ENCODE measurements at places on chromosomes 4 and X.

GRCh38 chr4:41155194-41155830 is 59.0 kb downstream of the APBB2 start:
- DNase-seq, result no peak

DNA sequence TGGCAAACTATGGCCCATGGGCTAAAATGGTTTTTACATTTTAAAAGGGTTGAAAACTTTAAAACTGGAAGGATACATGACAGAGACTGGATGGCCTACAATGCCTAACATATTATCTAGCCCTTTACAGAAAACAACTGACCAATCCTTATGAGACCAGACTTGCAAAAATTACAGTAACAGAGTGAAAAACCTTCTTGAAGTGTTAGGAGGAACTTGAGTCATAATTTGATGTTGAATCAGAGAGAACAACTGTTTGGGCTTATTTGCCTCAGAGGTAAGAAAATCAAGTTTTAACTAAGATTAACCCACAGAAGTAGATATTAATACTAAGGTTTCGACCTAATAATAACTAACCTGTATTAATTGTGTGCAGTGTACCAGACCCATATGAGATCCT is 12.4 kb upstream of the NAP1L5 start:
- no peak for DNase-seq

DNA sequence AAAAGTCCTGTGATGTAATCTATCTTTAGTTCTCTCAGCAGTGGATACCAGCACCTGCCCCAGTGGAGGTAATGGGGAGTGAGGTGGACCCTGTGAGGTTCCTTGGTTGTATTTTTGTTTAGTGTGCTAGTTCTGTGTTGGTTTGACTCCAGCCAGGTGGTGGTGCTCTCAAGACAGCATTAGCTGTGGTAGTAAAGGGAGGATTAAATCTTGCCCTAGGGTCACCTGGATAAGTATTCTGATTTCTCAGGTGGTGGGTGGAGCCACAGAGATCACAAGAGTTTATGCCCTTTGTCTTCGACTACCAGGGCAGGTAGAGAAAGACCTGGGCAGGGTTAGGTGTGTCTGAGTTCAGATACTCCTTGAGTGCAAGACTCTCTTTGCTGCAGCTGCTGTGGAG is 176.3 kb upstream of the EDA2R start:
- DNase-seq, result no peak

DNA sequence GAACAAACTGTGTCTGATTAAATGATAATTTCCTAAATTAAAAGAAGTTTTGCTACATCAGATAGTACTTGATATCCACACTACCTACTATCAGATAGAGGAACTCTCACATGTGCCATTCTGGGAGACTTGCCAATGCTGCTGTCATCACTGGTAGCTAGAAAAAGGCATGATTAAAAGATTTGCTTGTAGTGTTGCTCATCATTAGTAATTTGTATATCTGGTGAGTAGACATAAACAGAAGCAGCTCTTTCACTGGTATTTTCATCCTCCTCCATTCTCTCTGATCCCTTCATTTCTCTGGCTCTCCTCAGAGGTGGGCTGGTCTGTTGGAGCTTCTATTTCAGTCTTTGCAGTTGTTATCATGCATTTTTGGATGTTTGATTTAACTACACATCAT is 56.0 kb downstream of the SPRY1 start:
- no peak for DNase-seq

- no peak for DNase-seq
Measured at GRCh38 chrX:111511477-111511876, at the start of gene SERTM2. Gene SERTM2, plus strand, starts transcription at chrX:111511645. Its CDS starts 7,213 bp downstream, at chrX:111518858.

DNA sequence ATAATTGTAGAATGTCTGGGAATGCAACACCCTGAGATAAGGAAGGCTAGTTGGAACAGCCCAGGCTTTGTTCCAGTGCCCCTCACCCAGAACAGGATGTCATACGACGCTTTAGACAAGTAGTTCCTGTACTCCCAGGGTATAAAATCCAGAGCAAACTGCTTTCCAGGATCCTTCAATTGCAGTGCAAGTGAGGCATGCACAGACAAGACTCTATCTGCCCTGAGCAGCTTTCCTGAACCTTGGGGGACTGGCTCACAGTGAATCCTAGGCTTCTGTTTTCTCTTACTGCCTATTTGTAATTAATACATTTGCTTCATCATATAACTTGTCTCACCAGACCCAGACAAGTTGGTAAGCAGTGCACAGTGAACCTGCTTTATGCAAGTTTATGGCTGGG is 48.4 kb upstream of the IL9R start:
- DNase-seq, result no peak

GRCh38 chr4:56689201-56689969 is 8.3 kb upstream of the HOPX start:
- DNase-seq, result no peak

DNA sequence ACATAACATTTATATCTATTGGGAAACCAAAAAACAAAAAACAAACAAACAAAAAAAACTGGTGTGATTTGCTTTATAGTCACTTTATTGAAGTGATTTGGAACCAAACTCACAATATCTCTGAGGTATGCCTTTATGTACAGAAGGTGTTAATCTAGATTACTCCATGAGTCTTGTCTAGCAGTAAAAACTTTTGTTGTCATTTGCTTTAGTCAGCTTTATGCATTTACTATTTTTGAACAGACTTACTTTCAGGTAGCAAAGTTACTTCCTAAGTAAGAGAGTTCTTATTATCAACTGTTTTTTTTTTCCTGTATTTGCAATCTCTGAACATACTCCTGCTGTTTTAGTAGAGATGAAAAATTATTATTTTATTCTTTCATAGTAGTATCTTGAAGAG is 39.5 kb downstream of the RAP1GDS1 start:
- no peak for DNase-seq

DNA sequence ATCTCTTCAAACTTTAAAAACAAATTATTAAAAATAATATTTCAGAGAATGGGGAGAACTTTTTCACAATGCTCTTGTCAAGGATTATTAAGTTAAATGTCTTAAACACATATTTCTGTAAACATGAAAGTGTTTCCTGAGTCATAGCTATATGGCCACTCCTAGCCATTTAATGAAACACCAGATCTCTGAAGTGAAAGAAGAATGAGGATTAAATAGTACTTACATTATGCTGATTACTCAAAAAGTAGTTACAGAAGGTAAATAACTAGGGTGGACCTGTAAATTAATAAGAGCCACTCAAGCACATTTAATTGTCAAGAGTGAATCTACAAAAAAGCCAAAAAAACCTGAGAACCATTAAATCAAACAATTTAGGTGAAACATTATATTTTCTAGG is 57.6 kb upstream of the GALNT7 start:
- no peak for DNase-seq

DNA sequence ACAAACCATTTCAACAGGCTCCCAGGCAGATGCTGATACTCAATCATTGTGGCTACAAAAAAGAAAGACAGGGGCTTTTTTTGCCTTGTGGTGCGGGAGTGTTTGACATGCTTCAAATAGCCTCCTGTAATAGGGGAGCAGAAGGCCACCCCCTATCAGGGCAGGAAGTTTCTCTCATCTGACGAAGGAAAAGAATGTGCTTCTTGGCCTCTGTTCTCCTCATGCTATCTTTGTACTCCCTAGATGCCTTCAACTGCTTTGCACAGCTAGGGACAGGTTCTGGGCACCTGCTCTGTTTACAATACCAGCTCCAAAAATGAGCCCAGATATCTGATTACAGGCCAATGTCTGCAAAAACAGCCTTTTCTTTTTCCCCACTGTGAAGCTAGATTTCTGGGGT is 391.1 kb downstream of the STIM2 start:
- DNase-seq, result no peak

DNA sequence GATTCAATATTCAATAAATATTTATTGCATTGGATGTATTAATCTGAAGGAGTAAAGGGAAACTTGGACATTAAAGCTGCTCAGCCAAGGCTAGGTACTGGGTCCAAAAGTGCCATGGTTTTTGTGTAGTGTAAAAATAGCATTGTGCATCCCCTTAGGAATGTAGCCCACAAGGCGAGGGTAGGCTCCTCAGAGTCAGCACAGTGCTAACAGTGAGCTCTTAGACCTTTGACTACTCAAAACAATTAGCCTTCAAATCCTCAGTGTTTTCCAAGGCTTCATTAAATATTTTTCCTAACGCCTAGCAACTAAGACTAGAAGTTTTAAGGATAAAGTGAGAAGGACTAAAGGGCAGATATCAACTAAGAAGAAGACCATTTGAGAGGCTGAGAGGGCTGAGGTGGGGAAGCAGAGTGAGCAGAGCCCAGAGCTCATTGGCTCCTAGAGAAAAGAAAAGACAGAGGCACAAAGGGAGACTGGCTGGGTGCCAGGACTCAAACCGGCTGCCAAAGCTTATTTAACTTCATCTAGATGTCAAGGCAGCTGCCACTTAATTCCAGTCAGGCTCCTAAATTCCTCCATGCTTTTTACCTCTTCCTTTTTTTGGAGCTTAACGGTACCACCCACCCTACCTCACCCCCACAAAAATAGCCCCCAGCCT is 17.0 kb downstream of the PRKG2 start:
- DNase-seq, result no peak

- DNase-seq, result no peak
Measured at GRCh38 chr4:90904021-90904420, 776.8 kb downstream of the CCSER1 start.

GRCh38 chr4:59161249-59161648 is 2038.9 kb upstream of the ADGRL3 start:
- no peak for DNase-seq

DNA sequence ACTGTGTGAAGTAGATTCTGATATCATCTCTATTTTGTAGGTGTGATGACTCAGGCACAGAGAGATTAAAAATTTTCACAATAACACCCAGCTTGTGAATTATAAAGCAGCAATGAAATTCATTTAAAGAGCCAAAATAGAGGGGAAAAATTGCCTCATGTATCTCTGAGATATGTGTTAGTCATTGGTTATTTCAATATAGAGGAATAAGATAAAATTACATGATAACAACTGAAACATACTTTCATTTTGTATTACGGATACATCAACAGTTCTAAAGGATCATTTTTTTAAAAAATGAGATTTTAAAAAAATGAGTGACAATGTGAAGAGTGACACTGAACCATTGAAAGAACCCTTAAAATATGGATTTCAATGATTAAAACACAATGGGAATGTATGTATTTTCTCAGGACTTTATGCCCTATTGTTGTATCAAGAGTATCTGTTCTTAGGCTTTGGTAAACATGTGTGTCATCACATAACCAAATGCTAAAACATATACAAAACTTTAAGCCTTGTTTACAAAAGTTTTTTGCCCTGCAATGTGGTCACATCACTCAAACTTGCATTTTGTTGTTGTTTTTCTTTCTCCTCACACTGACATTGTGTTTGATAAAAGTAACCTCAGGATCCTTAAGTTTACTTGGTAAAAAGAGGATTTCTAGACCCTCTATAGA is 221.3 kb downstream of the ANTXR2 start:
- DNase-seq, result no peak

- no peak for DNase-seq
Measured at GRCh38 chr4:186887752-186888151, 164.1 kb upstream of the FAT1 start.

GRCh38 chr4:102829803-102830202 is 2.5 kb upstream of the UBE2D3 start:
- no peak for DNase-seq

DNA sequence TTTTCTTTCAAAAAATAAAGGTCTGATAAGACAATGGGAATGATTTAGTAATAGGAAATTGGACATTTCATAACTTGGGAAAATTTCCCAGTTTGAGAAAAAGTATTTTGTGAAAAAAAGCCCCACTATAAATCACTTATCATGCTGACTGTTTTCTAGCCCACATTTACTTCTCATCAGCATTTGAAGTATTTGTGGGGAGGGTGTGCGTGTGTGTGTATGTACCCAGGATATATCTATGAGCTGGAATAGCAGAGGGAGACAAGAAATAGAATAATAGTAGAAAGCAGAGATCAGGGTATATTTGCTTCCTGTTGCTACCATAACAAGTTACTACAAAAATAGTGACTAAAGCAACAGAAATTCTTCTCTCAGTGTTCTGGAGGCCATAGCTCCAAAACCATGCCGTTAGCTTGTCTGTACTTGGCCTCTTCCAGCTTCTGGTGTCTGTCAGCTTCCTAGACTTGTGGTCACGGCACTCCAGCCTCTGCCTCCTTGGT is 139.8 kb downstream of the PTTG2 start:
- DNase-seq, result no peak

GRCh38 chr4:98098764-98099163 is 44.5 kb downstream of the STPG2 start:
- DNase-seq, result no peak

GRCh38 chr4:164357957-164358356 is 396.0 kb upstream of the SMIM31 start:
- no peak for DNase-seq

DNA sequence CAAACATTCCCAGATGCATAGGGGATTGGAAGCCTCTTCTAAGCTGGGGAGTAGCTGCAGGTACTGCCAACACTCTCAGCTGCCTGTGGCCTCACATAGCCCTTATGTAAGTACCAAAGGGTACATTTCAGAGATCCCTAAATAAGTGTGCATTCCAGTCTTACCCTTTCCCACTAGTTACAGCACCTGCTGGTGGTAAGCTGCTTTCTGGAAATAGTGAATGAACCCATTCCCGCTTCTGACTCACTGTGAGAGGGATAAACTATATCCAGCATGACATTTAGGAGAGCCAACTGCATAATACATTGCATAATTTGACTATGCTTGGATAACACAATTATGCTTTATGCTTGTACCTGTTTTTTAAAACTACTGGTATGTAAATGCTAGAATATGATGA is 149.0 kb downstream of the FAM13A start:
- no peak for DNase-seq

DNA sequence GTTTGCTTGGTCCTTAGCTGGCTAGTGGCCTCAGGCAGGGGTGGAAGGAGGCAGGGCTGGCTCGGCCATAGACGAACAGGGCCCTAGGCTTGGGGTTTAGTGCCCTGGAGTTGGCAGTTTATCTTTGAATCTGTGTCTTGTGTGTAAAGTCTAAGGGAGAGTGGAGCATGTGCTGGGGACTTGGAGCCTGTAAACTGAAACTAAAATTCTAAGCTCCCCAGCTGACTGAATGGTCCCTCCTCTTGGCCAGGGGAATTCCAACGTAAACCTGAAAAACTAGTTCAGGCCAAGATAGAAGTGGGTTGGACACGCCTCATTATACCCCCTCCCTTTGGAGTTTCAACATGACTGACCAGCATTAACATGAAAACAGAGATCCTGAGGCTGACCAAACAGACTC is 46.1 kb upstream of the GPR78 start:
- no peak for DNase-seq

DNA sequence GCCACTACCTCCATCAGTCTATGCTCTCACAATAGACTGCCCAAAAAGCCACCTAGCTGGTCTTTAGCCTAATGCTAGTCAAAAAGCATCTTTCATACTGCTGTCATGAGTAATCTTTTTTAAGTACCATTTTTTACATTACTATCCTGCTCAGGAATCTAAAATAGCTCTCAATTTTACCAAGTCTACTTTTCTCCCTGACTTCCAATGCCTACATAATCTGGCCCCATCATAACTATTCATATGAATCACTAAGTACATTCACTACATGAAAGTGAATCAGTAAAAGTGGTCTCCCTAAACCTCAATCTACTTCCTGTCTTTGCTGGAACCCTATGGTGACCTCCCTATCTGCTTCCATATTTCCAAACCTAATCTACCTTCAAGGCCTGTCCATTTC is 105.9 kb downstream of the THOC2 start:
- no peak for DNase-seq

All from stimulated activated CD8-positive, alpha-beta memory T cell treated with anti-CD3 and anti-CD28 coated beads, Interleukin-4, amount 100 ng/mL, for 4 hours (primary cell).